ENCODE measurements at places on chromosomes 4 and X.

GRCh38 chr4:6885953-6886557, 23.6 kb upstream of the TBC1D14 start:
- DNase-seq: no peak

GRCh38 chr4:791898-792625, 33.9 kb downstream of the CPLX1 start:
- DNase-seq: peak; percentile 55

DNA sequence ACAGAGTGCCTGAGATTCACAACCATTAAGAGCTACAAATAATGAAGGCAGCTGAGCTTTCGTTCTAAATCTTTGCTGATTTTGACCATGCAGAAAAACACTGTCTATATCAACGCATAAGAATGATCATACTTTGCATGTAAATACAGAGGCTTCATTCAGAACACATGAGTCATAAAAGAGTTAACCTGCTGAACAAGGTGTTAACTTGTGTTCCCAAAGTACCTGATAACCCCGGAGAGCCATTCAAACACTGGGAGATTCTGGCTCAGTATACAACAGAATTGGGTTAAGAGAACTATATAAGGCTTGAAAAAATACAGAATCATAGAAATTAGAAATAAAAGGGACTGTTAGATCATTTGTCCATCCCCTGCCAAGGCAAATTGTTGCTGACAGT, 964.3 kb upstream of the TENM3 start:
- no peak for DNase-seq

- DNase-seq: no peak
These were observed 32.7 kb downstream of the KLF3 start for GRCh38 chr4:38696697-38697096.

DNA sequence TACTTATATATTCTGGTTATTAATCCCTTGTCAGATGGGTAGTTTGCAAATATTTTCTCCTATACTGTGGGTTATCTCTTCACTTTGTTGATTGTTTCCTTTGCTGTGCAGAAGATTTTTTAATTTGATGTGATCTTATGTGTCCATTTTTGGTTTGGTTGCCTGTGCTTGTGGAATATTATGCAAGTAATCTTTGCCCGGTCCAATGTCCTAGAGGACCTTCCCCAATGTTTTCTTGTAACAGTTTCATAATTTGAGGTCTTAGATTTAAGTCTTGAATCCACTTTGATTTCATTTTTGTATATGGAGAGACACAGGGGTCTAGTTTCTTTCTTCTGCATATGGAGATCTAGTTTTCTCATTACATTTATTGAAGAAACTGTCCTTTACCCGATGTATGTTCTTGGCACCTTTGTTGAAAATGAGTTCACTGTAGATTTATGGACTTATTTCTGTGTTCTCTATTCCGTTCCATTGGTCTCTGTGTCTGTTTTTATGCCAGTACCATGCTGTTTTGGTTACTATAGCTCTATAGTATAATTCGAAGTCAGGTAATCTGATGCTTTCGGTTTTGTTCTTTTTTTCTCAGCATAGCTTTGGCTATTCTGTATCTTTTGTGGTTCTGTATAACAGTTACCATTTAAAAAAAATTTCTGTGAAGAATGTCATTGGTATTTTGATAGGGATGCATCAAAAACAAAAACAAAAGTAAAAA, 34.7 kb downstream of the DIAPH2 start:
- no peak for DNase-seq

DNA sequence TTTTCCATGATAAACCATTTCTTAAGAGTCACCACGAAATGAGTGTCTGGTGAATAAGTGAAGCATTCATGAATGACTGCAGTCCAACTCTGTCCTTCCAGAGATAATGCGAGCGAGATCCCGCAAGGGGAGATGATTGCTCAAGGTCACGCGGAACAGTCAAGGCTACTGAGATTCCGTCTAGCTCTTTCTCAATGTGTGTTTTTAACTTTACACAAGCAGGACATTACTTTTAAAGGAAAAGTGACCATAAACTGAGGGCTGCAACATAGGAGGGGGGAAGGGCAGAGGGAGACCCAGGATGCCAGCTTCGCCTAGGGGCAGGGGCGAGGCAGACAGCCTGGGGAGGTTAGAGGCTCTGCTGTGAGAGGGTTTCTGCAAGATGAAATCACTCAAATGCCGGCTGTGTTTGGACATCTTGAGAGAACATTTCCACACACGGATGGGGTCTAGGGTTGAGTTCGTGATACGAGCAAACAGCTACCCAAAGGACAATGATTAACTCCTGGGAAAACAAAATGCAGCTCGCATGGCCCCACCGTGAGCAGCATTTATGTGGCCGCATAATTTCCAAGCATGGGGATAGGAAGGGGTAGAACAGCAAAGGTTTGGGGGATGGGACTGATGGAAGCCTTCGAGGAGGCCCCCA, 23.8 kb upstream of the CCNQ start:
- DNase-seq: no peak

DNA sequence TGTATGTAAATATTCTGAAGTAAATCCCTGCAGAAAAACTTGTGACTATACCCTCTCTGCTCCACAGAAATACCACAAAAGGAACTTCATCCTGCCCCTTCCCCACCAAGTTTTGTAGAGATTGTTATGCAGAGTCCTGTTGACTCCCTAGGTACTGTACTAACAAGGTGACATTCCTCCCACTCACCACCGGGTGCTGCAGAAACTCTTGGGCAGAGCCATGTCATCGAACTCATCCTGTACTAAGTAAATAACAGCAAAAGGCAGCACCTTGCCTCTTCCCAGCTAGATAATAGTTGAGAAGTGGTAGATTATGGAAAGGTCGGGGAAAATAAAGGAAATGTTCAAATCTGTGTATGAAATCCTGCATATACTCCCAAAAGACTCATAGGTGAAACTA, 233.3 kb downstream of the STPG2 start:
- DNase-seq: no peak

DNA sequence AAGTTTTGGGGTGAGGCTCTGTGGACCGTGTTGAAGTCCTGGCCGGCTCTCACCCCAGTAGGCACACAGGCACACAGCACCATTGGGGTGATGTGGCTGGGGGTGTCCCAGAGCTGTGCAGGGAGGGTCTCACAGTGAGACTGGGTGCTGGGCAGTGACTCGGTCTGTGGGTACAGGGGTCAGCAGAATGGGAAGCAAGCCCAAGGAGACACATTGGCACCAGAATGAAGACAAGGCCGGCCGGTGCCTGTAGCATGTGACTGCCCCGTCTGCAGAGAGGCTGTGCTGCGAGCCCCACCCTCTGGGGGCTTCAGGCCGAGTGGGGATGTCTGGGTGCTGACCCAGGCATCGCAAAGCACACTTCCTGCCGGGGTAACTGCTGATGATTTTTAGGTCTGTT, 5.2 kb downstream of the MAEA start:
- DNase-seq: no peak

- no peak for DNase-seq
These were observed 22.8 kb upstream of the FMR1NB start for GRCh38 chrX:147958291-147958690.

DNA sequence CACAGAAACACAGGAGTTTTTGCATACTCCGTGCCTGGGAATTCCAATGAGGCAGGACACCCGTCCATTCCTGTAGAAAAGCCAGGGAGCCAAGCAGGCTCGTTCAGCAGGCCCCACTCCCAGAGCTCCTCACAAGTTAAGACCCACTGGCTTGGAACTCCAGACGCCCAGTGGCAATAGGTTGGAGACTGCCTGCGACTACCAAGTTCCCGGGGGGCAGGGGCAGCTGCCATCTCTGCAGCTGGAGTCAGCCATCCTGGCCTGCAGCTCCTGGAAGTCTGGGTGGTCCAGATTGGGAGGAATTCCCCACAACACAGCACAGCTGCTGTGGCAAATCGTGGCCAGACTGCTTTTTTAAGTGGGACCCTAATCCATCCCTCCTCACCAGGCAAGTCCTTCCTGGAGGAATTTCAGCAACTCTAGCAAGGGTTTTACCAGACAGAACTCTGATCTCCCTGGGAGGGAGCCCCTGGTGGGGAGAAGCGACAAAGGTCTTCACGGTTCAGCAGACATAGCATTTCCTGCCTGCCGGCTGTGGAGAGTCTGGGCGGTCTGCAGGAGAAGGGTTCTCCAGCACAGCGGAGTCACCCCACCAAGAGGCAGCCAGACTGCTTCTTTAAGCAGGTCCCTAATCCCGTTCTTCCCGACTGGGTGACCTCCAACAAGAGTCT, 231.9 kb downstream of the STPG2 start:
- DNase-seq: no peak

DNA sequence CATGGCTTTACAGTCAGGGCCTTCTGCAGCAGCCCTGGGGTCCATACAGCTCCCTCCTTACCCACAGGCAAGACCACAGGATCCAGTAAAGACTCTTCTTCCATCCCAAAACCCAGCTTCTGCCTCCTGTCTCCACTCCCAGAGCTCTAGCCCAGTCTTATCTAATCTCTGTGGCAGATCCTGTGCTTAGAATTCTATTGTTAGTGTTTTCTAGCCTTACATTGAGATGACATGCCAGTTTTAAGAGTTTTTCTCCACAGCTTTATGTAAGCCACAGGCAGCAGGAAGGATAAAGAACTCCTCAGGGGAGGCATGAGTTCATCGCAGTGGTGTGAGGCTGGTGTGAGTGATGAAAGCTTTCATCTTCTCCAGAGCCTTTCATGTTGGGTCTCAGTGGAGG, 129.1 kb downstream of the RCHY1 start:
- no peak for DNase-seq

DNA sequence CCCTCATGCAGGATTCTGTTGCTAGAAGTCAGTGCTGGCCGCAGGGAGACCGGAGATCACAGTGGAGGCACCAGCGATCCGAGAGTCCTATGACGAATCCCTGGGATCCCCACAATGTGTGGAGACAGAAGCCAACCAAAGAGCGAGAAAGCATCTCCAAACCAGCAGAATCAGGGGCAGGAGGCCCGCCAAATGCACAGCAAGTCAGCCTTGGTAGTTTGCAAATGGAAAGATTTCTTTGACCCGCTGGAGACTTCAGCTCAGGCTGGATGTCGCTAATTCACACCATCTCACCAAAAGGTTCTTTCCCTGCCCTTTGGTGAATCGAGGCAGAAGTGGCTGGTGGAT, 505 bp upstream of the PKD2 start:
- DNase-seq: no peak

DNA sequence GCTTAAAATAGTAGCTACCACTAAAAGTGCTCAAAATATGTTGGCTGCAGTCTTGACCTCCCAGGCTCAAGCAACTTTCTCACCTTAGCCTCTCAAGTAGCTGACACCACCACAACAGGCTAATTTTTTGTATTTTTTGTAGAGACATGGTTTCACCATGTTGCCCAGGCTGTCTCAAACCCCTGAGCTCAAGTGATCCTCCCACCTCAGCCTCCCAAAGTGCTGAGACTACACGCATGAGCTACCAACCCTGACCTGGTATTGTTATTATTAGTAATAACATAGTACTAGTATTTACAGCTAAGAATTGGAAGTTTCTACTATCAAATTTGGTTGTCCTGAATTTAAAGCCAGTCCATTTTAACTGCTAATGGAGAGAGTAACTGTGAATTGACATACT, 18.0 kb downstream of the STAP1 start:
- DNase-seq: no peak

DNA sequence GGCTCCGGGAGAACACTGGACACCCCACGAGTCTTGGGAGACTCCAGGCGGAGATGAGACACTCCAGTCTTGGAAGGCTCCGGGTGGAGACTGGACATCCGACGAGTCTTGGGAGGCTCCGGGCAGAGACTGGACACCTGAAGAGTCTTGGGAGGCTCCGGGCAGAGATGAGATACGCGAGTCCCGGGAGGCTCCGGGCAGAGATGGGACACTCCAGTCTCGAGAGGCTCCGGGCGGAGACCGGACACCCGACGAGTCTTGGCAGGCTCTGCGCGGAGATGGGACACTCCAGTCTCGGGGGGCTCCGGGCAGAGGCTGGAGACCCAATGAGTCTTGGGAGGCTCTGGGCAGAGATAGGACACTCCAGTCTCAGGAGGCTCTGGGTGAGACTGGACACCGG, 28.1 kb upstream of the LANCL3 start:
- DNase-seq: no peak

DNA sequence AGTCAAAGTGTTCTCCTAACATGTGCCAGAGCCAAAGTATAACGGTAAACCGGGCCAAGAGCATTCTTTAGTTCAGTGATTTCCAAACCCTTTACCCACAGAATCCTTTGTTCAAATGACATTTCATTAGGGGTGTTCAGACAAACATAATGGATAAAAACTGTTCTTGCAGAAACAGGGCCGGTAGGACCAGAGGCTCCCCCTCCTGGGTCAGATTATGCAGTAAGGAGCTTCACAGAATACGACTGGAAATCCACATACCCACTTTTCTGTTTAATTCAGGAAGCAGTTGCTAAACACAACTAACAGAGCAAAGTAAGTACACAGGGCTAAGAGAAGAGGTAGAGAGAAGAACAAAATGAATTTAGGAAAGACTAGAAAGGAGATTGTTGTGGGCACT, 46.6 kb upstream of the TMEM184C start:
- DNase-seq: no peak

DNA sequence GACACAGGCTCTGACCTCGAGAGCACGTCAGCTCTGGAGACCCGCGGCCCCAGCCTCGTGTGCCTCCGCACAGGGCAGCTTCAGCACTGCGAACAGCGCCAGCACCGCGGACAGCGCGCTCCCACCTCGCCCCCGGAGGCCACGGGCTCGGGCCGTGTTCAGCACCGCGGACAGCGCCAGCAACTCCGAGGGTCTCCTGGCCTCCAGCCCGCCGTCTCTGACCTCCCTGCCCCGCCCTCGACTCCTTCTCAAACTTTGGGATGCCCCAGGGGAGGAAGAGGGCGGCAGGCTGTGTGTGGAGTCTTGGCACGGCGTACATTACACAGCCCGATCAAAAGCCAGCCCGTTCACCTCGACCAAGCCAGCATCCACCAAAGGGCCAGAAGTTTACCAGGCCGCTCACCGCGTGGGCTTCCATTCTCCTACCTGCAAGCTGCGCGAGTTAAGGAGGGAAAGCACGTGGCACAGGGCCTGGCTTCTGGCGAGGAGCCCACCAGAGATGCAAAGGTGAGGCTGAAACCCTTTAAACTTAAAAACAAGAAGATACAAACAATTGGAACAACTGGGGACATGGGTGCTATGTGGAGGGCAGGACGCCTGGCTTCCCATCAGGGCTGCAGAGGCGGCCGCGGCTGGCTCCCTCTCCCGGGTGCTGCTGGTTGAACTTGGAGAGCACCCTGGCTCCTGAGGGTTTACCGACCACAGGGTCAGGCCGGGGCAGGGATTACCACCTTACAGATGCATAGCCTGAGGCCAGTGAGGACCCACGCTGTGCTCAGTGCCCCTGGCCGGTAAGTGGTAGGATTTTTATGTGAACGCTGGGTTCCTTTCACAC, 4.5 kb upstream of the NKX1-1 start:
- peak; percentile 54 for DNase-seq

GRCh38 chrX:147920161-147920666, 8.5 kb downstream of the FMR1 start:
- no peak for DNase-seq

- DNase-seq: no peak
These were observed 25.3 kb downstream of the STARD8 start for GRCh38 chrX:68672581-68673318.

GRCh38 chr4:188452097-188452496, 312.9 kb downstream of the TRIML1 start:
- no peak for DNase-seq

All from activated T-cell treated with anti-CD3 and anti-CD28 coated beads, Interleukin-2, amount 50 U/mL, for 1 hour (primary cell).